Brain (organoid and tissue), 16 donors: ENCODE measurements at places on chromosomes 1 and 21.

GRCh38 chr1:204813522-204813921 is 57.1 kb upstream of the NFASC start:
- DNase-seq = no peak

GRCh38 chr1:117569856-117570255 is 36.0 kb upstream of the TENT5C start:
- DNase-seq = no peak

GRCh38 chr1:63714482-63714760 is 59.4 kb upstream of the ROR1 start:
- DNase-seq = no peak

DNA sequence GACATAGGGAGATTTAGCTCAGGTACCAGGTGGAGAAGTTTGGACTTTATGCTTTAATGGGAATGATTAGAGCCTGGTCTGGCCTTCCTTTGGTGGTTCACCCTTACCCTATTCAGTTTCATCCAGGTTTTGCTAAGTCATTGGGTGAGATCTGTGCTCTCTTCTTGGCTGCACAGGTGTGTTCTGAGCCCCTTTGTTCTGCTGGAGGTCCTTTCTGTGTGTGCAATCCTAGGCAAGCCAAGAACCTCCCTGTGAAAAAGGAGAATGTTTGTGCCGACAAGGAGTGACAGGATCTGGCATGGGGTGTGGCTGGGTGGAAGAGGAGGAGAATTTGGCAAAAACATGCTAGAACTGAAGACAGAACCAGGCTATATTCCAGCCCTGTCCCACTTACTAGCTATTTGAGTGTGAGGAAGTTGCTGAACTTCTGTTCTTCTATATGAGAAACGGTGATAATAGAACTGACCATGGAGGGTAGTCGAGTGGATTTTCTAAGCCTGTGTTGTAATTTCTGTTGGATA is 4.6 kb downstream of the GSTM5 start:
- DNase-seq = no peak

- no peak for DNase-seq
These were observed 61.9 kb upstream of the SLC5A9 start for GRCh38 chr1:48160486-48161132.

DNA sequence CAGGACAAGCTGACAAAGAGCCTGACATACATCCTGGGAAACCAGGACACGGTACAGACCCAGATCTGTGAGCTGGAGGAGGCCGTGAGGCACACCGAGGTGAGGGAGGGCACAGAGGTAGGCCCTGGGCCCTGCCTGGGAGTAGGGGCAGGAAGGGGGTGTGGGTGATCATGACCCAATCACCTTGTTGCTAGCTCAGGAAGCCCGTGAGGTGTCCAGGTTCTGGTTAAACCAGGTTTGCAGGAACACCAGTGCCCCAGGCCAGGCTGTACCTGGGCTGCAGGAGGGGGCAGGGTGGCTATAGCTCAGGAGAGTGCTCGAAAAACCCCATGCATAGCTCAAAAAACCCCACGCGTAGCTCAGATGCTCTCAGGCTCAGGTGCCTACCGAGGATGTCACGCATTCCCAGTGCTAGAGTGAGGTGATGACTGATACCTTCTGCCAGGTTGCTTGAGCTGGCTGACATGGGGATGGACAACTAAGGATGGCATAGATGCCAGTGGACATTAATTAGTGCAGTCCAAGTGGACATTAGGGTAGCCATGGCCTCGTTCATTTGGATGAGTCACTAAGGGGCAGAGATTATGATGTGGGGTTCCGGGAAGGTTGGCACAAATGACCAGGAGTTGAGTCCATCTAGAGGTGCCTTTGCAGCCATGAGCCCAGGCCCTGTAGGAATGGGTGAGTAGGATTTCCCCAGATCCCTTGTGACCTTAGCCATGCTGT is 3.7 kb downstream of the TRIM46 start:
- DNase-seq = no peak

DNA sequence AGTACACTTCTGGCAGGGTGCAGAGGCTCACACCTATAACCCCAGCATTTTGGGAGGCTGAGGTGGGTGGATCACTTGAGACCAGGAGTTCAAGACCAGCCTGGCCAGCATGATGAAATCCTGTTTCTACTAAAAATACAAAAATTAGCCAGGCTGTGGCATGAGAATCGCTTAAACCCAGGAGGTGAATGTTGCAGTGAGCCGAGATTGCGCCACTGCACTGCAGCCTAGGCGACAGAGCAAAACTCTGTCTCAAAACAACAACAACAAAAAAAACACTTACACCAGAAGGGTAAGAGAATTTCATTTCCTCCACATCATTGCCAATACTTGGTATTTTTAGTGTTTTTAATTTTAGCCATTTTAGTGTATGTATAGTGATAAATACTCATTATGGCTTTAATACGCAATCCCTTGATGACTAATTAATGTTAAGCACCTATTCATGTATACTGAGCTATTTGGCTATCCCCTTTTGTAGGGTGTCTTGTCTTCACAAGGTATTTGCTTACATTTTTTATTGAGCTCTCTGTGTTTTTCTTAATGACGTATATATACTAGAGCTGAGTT is 77.1 kb upstream of the TNR start:
- DNase-seq = no peak

DNA sequence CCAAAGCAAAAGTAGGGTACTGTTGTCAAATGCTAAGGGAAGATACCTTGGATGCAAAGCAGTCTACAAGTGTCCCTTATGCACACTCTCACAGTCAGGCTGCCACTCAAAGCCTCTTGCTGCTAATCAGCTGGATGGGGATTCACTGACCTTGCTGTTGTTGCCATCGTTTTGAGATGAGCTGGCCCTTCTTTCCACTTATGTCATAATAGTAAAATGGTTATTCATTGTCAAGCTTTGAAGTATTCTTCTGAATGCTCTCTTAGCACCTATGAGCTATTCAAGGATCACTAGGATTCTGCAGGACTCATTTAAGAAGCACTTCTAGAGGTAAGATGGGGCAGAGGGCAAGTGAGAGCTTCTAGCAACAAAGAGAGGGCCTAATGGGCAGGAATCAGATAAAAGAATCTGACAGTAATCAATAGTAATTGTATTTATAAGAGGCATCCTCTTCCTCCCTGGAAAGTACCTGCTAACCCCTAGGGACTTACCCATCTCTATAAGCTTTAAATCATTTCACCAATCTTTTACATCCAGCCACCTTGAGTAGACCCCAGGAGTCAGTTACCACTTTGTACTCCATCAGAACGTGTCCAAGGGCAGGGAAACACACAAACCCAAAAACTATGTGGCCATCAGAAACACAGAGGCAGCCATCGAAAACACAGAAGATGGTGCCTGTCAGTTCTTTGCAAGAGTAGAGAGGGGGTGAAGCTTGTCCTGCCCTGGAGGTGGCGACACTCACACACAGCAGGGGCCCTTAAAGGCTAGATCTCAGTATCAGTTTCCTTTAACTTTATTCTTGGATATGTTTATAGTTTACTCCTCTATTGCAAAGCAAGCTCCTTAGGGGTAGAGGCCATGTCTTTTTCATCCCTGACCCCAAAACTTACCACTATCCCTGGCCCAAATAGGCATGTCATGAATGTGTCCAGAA is 103.7 kb upstream of the NFIA start:
- DNase-seq = no peak

DNA sequence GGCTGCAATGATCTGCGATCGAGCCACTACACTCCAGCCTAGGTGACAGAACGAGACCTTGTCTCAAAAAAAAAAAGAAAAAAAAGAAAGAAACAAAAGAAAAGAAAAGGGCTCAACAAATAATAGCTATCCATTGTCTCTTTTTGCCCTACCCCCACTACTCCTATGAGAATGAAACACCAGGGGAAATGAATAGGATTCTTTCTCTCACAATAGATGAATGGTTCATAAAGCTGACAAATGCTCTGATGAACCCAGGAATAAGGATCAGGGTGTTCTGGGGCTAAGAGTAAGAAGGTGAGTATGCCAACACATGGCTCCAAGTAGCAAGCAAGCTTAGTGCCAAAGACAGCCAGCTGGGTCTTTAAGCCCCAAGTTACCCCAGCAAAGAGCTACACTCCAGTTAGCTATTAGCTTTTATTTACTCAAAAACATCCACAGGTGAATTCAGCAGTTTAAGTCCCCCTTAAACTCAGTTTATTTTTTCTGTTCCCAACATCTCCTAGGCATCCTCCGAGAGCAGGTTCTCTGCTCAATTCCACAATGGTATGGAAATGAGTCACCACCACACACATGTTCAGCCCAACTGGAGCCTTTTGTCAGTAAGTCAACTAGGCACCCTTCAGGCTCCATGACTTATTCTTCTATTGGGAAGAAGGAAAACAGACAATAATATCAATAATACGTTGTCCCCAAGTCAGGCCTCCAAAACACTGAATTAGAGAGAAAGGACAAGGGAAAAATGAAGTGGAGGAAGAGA is 4.2 kb downstream of the ADORA3 start:
- no peak for DNase-seq

GRCh38 chr1:171081763-171082201 is 8.9 kb upstream of the FMO3 start:
- peak; percentile 69 for DNase-seq

GRCh38 chr1:113608399-113608798 is 150.9 kb downstream of the PHTF1 start:
- peak; percentile 11 for DNase-seq

- DNase-seq = no peak
These were observed 266.2 kb downstream of the LMO4 start for GRCh38 chr1:87594736-87595383.

DNA sequence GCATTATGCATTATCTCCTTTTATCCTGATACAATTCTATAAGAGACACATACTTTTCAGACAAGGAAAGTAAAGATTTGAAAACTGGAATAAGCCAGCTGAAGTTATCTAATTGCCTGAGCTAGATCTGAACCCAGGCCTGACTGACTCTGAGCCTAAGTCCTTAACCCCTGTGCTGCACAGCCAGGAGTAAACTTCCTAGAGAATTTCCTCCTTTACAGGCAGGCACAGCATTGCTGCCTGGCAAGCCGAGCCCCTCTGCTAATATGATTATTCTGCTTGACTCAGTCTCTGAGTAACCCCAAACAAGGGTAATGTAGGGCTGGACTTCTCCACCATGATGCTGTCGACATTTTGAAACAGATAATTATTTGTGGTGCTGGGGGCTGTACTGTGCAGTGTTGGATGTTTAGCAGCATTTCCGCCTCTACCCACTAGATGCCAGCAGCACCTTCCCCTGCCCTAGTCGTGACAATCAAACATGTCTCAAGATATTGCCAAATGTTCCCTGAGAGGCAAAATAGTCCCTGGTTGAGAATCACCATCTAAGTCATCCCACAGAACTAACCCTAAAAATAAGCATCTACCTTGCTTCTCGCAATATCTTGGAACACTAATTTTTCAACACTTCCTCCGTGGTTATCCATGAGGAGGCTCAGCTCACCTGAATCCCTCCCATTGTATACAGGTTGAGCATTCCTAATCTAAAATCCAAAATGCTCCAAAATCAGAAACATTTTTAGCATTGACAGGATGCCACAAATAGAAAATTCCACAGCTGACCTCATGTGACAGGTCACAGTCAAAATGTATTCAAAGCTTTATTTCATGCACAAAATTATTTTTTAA is 18.5 kb downstream of the CAMK1G start:
- peak; percentile 78 for DNase-seq

- no peak for DNase-seq
These were observed 54.0 kb downstream of the LTN1 start for GRCh38 chr21:28938726-28939125.

DNA sequence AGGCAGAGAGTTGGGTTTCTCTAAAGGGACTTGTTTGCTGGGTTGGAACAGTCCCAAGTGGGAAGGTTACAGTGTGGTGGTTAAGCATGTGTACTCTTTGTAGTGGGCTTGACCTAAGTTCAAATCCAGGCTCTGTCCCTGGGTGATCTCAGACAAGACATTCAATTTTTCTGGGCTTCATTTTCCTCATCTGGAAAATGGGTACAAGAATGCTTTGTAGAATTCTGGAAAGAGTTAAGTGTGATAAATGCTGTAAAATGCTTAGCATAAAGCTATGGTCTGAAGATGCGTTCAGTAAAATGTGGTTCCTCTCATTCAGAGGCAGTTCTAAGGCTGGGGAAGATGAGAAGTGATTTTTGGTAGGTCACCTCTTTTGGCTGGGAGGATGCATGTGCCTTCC is 805 bp downstream of the GRHL3 start:
- no peak for DNase-seq

- DNase-seq = peak; percentile 24
These were observed 26.1 kb upstream of the PRSS38 start for GRCh38 chr1:227789084-227790033.

GRCh38 chr1:245984390-245985155 is 522.5 kb downstream of the SMYD3 start:
- no peak for DNase-seq

DNA sequence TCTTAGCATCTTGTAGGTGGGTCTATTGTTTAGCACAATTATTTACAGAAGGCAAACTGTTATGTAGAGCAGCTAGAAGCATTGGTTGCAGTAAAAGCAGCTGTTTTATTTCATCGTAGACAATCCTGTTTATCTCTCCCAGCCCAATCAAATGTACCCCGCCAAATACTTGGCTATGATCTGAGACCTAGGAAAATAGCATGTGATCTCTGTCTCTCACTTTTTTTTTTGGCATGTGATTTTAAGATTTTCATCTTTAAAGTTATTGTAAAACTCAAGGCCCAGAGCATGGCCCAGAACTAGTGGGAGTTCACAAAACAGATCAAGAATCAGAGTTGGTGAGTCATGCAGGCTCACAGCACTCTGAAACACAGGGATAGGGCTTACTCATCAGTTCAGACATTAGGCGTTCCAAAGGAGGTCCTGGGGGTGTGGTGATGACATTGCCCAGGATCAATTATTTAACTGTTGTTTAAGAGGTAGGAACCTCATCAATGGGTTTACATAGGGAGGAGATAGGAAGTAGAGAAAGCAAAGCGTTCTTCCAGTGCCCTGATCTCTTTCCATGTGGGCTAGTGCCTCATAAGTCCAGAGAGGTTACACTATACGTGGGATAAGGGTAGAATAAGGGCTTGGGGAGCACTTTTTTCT is 40.2 kb downstream of the TBX19 start:
- DNase-seq = no peak

- no peak for DNase-seq
These were observed 16.7 kb upstream of the TTLL10 start for GRCh38 chr1:1157033-1157365.

DNA sequence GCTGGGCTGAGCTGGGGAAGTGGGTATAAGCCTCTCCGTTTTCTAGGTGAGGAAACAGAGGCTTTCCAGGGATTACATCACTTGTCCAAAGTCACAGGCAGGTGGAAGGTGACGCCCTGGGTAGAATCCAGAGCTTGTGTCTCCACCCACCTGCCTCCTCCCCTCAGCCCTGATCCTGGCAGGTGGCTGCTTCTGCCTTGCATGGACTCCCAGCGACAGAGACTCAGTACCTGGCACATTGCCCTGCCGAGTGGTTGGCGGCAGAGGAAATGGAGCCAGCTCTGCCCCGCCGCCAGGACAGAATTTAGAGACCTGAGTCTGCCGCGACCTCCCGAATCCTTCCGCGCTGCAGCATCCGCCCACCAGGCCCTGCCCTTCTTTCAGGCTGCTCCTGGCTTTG is 2.1 kb downstream of the PLA2G2E start:
- DNase-seq = no peak
